ENCODE measurements at places on chromosomes 7 and 10.

DNA sequence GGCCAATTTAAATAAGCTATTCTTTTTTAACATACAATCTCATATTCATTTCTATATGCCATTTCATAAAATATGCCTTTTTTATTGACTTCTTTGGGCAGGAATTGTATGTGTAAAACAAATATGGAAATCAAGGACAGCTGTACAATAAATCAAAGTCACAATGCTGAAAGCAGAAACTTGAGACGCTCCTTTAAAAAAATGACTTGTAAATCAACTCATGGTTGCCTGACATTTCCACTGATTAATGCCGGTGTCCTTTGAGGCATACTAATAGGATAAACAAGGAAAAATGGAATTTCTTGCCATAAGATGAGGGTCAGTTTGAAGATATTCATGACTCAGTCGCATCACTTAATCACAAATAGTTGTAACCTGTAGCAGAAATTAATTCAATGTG lies 247.4 kb upstream of the TEX47 start:
- DNase-seq: no peak

- DNase-seq: no peak
These were observed 4.6 kb upstream of the MYH16 start for GRCh38 chr7:99267841-99268576.

DNA sequence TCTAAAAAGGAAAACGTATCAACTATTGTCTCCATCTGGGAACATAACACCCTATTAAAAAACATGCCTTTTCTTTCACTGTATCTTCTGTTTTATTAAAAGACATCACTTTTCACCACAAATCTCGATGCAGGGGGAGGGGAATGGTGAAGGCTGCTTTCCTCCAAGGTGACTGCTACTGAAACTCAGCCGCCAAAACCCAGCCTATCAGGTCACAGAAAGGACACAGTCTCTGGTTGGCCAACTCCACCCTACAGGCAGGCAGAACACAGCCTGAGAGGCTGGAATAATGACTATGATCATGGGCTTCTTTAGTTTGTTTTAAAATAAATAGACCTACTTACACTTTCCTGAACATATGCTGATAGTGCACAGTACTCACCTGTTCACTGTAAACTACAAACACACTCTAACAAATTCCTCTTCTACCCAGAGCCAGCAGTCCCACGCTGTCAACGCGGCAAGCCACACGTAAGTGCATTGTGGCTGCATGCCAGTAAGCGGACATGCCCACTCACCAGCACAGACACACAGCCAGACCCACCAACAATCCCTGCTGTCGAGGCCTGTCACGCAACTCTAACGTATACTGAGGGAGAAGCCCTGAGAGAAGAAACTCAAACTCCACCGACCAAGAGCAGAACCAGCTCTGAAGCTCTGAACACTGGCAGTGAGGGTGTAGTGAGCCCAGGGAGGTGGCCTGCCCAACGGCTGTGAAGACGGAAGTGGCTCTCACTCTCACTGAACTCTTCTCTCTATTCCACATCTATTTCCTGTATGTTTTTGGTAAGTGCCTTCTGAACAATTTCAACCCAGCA lies 41.8 kb downstream of the NCAPG2 start:
- peak; percentile 50 for DNase-seq

DNA sequence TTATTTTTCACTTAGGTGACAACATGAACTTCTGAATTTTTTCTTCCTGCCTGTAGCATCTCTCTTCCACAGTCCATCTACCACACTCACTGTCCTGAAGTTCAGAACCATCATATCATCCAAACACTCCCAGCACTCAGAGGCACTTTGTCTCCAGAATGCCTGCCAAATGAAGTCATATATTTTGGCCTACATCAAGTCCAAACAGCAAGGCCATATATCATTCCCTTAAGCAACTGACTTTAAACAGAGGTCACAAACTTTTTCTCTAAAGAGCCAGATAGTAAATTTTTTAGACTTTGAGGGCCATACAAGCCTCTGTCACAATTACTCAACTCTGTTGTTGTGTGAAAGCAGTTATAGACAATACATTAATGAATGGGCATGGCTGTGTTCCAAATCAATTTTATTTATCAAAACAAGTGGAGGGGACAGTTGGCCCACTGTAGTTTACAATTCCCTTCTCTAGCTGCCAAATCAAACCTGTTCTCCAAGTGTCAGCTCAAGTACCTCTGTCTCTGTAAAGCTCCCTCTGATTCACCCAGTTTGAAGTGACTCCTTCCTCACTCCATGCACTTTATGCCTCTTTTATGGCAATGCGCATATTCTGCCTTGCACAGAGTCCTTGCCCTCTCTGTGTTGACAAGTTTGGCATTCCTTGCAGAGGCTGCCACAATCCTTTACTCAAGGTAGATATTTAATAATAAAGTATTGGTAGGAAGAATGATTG lies 305.7 kb downstream of the FZD1 start:
- peak; percentile 69 for DNase-seq

All from stomach (tissue), 19 donors.